Stimulated activated CD8-positive, alpha-beta memory T cell treated with anti-CD3 and anti-CD28 coated beads, Interleukin-7, amount 100 ng/mL, for 24 hours (primary cell): ENCODE measurements at places on chromosomes 1 and 21.

DNA sequence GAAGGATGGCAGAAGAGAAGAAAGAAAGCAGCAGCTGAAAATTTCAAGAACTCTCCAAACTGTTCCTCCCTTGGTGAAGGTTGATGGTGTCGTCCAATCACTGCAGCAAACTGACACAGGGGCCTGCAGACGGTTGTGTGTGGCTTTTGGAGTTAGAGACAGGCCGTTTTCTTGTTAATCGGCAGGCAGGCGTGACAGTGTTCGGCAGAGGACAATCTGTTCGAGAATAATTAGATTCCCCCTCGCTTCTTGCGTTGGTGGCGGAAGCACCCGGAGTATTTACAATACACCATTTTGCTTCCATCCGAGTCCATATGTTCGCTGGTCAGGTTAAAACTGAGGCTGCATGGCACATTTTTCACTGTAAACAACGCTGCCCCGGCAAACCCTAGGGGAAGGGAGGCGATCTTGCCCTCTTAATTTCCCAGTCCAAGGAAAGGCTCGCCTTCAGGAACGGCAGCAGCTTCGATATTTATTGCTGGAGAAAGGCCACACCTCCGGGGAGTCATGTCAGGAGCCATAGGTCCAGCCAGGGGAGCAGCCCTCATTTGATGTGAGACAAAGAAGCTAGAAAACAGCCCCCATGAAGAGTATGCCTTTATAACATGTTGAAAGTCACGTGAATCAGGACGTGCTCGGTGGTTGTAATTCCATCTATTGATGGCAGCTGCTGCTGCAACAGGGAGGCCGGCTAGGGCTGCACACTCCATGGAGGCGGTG, 360.1 kb downstream of the SMYD3 start:
- DNase-seq, result no peak

DNA sequence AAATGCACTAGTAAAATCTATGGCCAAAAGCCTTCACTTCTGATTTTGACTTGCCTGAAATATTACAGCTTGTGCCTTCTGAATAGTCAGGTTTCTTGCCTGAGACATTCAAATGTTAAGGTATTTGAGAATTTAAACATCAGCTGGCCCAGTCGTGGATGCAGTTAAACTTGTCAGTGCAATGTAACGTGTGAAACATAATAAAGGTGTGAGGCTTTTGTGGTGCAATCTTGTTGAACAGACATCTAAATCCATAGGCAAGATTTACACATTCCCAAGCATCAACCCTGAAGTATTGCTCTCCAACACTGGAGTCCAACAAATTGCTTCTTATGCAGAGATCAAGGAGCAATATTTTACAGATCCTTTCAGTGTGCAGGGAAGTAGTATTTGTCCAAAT, 4.4 kb downstream of the CCN1 start:
- no peak for DNase-seq

- DNase-seq, result peak; percentile 41
Measured at GRCh38 chr1:38559446-38560165, 300.0 kb downstream of the RRAGC start.

DNA sequence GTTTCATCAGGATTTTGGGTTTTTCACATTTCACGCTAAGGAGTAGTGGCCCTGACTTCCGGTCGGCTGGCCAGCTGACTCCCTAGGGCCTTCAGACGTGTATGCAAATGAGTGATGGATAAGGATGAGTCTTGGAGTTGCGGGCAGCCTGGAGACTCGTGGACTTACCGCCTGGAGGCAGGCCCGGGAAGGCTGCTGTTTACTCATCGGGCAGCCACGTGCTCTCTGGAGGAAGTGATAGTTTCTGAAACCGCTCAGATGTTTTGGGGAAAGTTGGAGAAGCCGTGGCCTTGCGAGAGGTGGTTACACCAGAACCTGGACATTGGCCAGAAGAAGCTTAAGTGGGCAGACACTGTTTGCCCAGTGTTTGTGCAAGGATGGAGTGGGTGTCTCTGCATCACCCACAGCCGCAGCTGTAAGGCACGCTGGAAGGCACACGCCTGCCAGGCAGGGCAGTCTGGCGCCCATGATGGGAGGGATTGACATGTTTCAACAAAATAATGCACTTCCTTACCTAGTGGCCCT, 23.1 kb upstream of the TNFRSF1B start:
- DNase-seq, result no peak

- no peak for DNase-seq
Measured at GRCh38 chr1:235588916-235589515, 60.6 kb downstream of the GNG4 start.

GRCh38 chr1:227318016-227318852, at the start of gene CDC42BPA:
CDC42BPA (minus strand) TSS chr1:227318492; CDS start chr1:227317182, 1,310 bp downstream.
- no peak for DNase-seq

DNA sequence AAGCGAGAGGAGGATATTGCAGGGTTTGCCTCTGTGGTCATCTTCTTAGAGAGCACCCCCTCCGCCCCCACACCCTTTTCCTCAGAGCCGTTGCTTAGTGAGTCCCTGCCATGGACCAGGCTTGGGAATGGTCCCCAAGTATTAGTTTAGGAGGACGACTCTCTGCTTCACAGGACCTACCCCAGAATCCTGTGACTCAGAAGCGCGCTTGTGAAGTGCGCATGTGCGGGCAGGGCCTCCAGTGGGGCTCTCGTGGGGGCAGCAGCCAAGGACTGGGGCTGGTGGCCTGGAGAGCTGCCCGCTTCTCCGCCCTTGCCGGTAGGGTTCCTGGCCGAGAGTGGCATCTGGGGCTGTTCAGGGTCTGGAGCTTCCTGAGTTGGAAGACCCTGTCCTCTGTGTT, 37.3 kb upstream of the HMGN1 start:
- no peak for DNase-seq

- no peak for DNase-seq
Measured at GRCh38 chr21:35925497-35925896, 134.8 kb downstream of the SETD4 start.

DNA sequence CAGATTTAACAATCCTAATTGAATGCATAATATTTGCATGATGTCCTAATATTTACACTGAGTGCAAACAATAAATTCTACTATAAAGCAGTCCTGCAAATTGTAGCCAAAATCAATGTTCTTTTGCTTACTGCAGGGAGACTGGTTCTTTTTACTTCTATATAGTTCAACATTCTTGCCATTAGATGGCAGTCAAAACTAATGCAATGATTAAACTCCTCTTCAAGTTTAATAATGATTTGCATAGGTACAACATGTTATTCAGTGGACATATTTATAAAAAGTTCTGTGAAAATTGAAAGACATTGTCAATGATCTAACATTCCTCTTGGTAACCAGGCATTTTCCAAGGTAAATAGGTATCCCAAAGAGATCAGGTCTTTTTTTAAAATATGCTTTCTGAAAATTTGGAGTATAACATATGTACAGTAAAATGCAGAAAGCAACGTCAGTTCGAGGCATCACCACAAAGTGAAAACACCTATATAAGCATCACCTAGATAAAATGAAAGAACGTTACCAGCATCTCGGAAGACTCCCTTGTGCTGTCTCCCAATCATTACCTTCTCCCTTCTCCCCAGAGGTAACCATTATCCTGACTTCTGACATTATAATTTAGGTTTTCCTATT, 9.8 kb upstream of the FNBP1L start:
- no peak for DNase-seq

DNA sequence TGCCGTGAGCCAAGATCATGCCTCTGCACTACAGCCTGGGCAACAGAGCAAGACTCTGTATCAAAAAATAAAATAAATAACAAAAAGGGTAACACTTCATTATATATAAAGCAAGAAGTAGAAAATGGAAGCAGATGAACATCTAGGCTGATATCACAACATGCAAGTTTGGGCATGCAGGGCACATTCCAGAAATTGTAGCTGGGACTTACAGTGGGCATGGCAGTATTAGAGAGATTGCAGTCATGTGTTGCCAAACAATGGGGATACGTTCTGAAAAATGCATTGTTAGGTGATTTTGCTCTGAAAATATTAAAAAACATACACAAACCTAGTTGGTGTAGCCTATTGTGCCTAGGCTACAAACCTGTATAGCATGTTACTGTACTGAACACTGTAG, 441.0 kb upstream of the PRMT6 start:
- DNase-seq, result no peak

DNA sequence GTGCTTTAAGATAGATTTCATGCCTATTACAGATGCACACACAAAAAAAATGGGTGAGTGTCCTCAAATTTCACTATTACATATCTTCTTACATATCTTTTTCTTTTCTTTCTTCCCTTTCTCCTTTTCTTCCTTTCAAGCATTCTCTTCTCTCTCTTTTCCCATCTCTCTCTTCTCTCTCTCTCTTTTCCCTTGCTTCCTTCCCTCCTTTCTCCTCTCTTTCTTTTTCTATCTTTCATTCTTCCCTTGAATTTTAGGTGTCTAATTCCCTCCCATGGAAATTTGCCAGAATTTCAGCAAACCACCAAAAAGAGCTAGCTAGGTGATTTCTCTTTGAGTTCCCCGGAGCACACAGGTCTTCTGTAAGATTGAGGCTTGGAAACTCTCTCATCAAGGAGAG, 395.3 kb upstream of the RUNX1 start:
- no peak for DNase-seq

DNA sequence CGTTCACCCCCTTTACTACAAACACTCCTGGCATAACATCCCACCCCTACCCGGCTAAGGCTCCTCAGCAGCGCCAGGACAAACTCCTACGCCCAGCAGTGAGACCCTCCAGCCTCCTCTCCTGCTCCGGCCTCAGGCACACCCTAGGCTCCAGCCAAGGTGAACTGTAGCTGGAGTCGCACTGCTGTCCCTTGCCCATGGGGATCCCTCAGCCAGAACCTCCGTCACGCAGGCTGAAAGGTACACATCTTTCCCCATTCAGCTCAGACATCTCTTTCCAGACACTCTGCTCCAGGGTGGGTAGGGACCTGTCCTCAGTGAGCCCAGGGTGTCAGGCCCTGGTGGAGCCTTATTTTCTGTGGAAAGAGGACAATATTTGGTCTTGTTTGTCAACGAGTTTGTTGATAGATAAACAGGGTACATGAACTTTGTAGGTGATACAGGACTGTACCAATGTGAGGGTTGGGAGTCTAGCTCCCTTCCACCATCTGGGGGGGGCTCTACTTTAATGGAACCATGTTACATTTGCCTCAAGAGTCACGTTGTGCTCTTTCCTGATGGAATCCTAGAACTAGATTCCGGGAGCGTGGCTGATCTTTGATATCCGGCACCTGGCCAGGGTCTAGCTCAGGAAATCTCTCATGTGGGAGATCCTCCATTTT, 56.5 kb upstream of the SSBP3 start:
- DNase-seq, result no peak

GRCh38 chr1:98382986-98383740, 278.4 kb upstream of the SNX7 start:
- no peak for DNase-seq

GRCh38 chr1:172990598-172991215, 60.0 kb downstream of the TNFSF18 start:
- no peak for DNase-seq

DNA sequence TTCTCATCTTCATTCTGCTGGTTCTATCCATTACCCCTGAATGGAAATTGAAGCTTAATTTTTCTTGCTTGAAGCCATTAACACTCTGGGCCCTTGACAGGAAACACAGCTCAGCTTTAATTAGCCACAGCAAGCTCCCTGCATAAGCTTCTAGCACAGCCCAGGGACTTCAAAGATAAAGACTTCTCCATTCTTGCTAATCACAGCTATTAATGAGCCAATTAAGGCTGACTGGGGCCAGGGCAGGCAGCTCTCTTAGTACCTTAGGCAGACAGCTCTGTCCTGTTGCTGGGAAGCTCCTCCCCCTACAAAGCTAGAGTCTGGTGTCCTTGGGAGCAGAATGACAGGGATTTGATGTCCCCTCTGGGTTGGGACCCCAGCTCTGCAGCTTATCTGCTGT, 27.9 kb upstream of the TRABD2B start:
- no peak for DNase-seq

GRCh38 chr1:244165701-244166100, 114.6 kb downstream of the ZBTB18 start:
- no peak for DNase-seq

DNA sequence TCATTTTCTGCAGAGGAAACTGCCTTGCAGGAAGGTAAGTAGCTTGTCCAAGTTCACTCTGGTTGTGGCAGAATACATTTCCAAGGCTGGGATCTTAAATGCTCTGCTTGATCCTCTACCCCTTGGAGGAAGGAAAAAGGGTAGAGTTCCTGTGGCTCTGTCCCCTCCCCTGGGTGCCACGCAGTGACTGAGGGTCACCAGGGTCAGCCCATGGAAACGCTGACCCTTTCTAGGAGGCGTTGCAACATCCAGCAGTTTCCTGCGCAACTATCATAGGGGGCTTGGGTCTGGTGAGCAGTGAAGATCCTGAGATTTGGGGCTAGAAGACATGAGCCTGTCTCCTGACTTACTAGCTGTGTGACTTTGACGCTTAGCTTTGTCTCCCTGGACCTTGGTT, 29.4 kb upstream of the EPS8L3 start:
- DNase-seq, result no peak

- no peak for DNase-seq
Measured at GRCh38 chr1:212078826-212079225, 43.3 kb downstream of the DTL start.

DNA sequence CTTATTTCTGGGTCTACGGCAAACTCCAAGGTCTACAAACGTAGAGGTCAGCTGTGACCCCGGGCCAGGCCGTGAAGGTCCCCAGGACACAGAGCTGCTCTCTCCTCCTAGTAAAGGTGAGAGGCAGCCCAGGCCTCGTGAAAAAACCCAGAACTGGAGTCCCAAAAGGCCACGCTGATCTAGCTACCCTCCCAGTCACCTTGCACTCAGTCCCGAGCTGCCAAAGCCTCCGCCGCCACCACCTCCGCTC, 125 bp downstream of the ATP5PF start:
- no peak for DNase-seq

GRCh38 chr1:147757015-147757990, 3.1 kb downstream of the GJA5 start:
- no peak for DNase-seq

- DNase-seq, result no peak
Measured at GRCh38 chr1:8789314-8790214, 27.9 kb downstream of the RERE start.

- no peak for DNase-seq
Measured at GRCh38 chr1:234413990-234414389, 40.7 kb downstream of the COA6 start.

GRCh38 chr21:44702973-44703730, 6.2 kb downstream of the KRTAP10-12 start:
- DNase-seq, result no peak

- no peak for DNase-seq
Measured at GRCh38 chr1:3659093-3659492, 6.8 kb downstream of the TP73 start.

- DNase-seq, result no peak
Measured at GRCh38 chr1:94119796-94120569, 965 bp downstream of the ABCA4 start.

DNA sequence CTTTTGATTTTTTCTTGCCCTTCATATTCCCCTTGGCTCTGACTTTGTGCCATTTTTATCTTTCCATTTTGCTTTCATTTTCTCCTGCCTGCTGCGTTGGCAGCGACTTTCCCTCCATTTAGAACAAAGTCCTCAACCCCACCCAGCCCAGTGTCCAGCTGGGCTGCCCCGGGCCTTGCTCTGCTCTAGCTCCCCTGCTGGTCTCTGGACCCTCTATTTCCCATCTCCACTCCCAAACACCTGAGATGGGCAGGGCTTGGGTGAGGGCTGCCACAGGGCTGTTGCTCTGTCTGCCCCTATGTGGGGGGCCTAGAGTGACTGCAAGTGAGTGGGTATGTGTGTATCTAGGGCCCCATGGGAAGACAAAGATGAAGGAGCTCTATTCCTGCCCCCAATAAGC, 7.3 kb upstream of the ADAM15 start:
- no peak for DNase-seq
